ENCODE measurements at places on chromosomes 2 and 18.

GRCh38 chr2:226037526-226037925, 638.0 kb downstream of the NYAP2 start:
- DNase-seq = no peak

GRCh38 chr18:66226782-66227181, 377.1 kb downstream of the CDH19 start:
- DNase-seq = no peak

GRCh38 chr2:157698430-157698829, 69.8 kb upstream of the ACVR1C start:
- no peak for DNase-seq

- no peak for DNase-seq
These were observed 68.2 kb downstream of the GLI2 start for GRCh38 chr2:120803764-120804335.

GRCh38 chr2:229633556-229633955, 80.8 kb downstream of the DNER start:
- DNase-seq = no peak

DNA sequence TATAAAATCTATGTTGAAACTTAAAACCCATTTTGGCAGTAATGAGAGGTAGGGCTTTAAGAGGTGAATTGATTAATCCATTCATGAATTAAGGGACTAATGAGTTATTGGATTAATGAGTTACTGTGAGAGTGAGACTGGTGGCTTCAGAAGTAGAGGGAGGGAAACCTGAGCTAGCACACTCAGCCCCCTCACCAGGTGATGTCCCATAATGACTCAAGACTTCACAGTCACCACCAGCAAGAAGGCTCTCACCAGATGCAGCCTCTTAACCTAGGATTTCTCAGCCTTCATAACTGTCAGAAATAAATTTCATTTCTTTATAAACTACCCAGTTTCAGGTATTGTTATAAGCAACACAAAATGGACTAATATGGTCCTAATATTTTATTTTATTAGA, 621.7 kb upstream of the ACVR2A start:
- DNase-seq = no peak

DNA sequence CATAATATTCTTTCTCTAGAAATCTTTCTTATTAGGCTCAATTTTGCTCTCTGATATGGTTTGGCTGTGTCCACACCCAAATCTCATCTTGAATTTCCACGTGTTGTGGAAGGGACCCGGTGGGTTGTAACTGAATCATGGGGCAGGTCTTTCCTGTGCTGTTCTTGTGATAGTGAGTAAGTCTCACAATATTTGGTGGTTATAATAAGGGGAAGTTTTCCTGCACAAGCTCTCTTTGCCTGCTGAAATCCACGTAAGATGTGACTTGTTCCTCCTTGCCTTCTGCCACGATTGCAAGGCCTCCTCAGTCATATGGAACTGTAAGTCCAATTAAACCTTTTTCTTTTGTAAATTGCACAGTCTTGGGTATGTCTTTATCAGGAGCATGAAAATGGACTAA, 73.8 kb downstream of the CAVIN2 start:
- no peak for DNase-seq

DNA sequence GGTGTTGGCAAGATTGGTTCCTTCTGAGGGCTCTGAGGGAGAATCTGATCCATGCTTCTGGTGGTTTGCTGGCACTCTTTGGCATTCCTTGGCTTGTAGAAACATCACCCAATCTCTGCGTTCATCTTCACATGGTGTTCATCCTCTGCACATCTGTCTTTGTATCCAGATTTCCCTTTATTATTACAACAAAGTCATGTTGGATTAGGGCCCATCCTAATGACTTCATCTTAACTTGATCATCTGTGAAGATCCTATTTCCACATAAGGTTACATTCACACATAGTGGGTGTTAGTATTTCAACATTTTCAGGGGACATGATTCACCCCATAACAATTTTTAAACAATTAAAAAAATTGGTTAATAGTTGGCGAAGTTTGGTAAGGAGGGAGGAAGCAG, 177.4 kb upstream of the CWC22 start:
- DNase-seq = no peak

DNA sequence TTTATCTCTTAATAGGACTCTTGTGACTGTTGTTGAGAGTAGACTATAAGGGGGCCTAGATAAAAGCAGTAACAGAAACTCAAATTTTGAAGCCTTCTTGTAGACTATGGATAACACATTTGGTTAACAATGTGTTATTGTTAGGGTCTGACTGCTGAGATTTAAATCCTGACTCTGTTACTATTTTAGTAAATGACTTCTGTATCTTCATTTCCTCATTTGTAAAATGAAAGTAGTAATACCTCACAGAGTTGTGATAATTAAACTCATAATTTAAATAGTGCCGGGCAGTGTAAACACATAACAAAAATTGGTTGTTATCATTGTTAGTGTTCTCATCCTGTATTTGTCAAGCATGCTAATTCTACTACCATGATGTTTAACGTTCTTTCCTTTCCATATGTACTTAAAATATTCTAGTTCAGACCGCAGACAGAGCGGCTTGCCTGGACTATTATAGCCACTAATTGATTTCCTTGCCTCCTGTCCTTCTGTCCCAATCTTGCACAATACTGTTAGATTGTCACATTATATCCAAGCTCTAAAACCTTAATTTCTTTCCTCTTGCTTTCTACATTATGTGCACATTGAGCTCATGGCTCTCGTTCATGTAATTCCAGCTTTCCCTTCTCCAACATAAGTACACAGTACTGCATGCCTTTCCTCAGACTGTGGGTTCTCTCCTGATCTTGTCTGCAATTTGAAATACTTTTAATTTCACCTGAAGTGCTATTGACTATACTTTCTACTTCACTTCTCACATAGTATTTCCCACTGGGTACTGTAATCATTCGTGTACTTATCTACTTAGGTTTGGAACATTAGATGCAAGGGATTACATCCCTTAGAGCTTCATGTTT, 48.4 kb downstream of the RBBP8 start:
- DNase-seq = no peak

- DNase-seq = no peak
These were observed 201.6 kb downstream of the HDAC4 start for GRCh38 chr2:239199041-239199768.

DNA sequence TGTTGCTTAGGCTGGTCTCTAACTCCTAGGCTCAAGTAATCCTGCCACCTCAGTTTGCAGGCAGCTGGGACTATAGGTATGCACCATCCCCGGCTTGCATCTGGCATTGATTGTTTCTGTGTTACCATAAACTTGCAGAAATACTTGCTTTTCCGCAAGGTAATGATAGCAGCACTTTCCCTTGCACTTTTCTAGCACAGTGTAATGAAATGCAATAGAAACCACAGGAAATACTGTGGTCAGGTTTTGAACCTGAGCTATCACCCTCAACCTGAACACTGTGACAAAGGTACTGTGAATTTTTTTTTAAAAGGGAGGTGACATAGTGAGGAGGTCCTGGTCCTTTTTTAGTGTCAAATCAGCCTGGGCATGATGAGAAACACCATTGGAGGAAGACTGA, 38.3 kb downstream of the DHRS9 start:
- no peak for DNase-seq

DNA sequence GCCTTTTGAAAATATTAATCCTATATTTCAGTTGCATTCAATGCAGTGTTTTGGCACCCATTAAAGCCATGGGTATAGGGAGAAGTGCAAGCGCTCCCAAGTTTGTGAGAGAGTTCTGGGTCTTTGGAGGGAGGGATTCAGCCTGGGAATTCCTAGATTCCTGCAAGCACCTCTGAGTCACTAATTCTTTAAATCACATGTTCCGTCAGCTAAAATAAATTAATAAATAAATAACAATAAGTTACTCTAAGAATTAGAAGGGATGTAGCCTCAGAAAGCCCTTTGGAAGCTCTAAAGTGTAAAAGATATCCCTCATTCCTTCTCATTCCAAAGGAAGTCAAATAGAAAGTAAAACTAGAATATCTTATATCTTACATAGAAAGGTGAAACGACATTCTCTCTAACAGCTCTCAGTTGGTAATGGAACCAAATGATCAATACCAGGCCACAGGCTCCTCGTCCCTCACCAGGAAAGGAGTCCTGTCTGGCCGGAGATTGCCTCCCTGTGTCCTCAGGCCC, 222.4 kb upstream of the RBBP8 start:
- DNase-seq = no peak

GRCh38 chr2:204049635-204050034, 113.1 kb downstream of the ICOS start:
- DNase-seq = no peak

DNA sequence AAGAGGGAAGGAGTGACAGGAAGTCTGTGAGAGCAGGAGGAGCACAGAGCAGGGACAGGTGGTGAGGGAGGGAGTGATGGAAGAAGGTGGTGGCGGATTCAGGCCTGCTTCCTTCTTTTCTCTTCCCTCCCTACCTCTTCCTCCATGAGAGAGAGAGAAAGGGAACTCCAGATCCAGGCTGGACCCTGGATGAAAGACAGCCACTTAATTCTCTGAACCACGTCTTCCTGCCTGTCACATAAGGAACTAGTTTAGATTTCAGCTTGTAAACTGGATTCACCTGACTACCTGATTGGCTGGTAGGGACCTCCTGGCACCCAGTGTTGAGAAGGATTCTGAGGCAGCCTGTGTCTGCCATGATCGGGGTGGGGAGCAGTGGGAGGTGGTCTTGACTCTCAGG, 48.9 kb downstream of the PAX8 start:
- DNase-seq = no peak

GRCh38 chr2:237864940-237865622, 5.7 kb downstream of the RAMP1 start:
- no peak for DNase-seq

DNA sequence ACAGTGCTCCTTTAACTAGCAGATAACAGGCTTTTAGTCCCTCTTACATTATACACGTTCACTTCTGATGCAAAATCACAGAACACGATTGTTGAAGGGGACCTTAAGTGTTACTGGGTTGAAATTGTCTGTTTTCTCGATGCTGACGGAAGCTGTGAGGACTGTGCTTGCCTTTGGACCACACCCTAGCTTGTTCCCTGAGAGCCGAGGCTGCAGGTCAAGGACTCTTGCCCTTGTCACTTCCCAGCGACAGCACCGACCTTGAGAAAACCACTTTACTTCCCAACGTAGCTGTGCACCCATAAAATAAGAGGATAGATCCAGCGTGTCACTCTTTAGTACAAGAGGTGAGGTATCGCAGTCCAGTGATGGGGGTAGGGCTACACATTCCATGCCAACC, 701.0 kb downstream of the DCDC2C start:
- no peak for DNase-seq

GRCh38 chr2:54613794-54614257, 109.6 kb upstream of the EML6 start:
- no peak for DNase-seq

DNA sequence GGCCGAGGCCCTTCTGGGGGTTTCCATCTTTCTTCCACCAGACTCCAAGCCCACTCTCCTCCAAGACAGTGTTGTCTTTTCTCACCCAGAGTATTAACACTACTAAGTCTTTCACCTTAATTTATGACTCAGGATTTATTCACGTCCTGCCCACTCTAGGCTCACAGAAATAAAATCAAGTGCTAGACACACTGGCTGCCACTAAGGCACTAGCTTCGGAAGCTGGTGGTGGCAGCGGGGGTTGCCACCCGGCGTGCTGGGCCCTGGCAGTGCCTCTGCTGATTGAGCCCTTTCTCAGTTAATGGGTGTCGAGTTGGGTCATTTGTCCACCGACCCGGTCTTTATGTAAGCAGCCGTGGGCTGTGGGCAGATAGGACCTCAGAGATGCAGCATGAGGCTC, 93.6 kb upstream of the FZD5 start:
- DNase-seq = no peak

DNA sequence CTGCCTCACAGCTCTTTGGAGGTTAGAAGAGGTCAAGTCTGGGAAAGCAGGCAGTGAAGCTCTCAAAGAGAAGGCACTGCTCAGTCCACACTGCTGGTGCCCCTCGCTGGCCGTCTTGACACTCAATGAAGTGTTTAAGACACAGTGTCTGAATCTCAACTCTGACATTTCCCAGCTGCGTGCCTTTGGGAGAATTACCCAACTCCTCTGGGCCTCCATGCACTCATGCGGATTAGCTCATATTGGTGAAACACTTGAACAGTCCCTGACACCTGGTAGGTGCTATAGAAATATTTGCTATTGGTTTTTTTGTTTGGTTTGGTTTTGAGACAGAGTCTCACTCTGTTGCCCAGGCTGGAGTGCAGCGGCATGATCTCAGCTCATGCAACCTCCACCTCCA, 281.0 kb downstream of the SRBD1 start:
- DNase-seq = no peak

GRCh38 chr2:149388120-149388816, 57.9 kb downstream of the LYPD6 start:
- DNase-seq = no peak

- no peak for DNase-seq
These were observed 22.3 kb upstream of the IL1R1 start for GRCh38 chr2:102120261-102120660.

DNA sequence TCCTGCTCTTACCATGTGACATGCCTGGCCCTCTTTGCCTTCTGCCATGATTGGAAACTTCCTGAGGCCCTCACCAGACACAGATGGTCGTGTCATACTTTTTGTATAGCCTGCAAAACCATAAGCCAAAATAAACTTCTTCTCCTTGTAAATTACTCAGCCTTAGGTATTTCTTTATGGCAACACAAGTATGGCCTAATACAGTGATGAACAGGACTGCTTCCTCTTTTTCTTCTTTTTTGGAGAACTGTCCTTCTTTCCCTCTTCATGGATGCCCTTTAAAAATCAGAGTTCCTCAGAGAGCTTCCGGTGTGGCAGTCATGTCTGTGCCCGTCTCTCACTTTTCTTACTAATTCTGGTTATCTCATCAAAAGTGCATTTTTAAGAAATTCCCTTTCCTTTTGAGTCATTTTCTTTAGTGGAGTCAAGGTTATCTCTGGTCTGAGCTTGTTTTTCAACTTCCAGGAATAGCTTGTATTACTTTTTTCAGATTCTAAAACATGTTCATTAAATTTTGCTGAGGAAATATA, 9.2 kb upstream of the IL1A start:
- no peak for DNase-seq

DNA sequence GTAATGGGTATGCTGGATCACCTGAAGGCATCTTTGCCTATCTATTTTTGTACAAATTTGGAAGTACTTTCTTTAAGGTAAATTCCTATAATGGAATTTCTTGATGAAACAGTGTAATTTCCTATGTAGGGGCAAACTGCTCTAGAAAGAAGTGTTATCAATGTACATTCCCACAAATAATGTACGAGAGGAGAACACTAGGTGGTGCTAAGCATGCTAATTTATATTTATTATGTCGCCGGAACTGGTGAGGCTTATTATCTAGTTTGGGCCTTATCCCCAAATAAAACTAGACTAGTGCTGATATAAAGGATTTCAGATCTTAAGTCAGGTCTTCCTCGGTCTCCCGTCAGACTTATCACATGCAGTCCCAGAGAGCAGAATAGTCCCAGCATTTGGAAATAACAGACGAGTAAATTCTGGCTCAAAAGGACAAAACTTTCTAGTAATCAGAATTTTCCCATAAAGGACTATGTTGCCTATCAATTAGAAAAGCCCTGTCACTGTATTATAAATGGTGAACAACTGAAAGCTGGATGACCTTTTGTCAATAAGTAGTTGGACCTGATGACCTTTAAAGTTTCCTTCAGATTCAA, 86.9 kb upstream of the RBBP8 start:
- DNase-seq = no peak
